ENCODE measurements at places on chromosomes 11 and 22.
A peak's percentile ranks its signal among the peaks of the same experiment; 100 is the strongest.

- DNase-seq = no peak
These were observed 17.6 kb downstream of the PATZ1 start for GRCh38 chr22:31328544-31328960.

GRCh38 chr22:42160830-42161696, 30.5 kb upstream of the CYP2D6 start:
- DNase-seq = no peak

DNA sequence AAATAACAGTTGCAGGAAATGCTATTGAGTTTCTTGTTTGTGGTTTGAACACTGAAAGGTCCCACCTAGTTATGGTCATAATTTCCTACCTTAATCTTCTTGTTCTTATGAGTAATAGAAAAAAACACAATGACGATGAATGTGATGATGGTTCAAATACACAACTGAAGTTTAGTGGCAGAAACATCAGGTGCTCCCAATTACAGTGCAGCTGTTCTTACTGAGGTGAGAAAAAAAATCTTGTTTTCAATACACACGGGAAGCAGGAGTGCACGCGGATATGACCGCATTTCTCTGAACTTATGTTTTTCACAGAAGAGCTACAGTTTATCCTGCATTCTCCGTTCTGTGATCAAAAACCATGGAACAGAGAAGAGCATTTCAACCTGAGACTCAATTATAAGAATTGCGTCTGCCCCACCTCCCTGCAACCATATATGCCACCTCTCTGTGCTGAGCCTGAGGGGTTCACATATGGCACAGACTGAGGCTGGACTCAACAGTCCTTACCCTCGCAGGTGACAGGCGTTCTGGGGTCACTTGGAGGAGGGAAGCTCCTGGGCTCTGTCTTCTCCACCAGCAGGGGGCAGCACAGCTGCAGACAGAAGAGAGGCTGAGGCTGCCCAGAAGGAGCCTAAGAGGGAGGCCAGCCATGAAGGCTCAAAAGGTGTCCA, 99.7 kb upstream of the IGLL5 start:
- peak; percentile 38 for DNase-seq

- no peak for DNase-seq
These were observed 145.8 kb upstream of the ARHGAP20 start for GRCh38 chr11:110857892-110858546.

DNA sequence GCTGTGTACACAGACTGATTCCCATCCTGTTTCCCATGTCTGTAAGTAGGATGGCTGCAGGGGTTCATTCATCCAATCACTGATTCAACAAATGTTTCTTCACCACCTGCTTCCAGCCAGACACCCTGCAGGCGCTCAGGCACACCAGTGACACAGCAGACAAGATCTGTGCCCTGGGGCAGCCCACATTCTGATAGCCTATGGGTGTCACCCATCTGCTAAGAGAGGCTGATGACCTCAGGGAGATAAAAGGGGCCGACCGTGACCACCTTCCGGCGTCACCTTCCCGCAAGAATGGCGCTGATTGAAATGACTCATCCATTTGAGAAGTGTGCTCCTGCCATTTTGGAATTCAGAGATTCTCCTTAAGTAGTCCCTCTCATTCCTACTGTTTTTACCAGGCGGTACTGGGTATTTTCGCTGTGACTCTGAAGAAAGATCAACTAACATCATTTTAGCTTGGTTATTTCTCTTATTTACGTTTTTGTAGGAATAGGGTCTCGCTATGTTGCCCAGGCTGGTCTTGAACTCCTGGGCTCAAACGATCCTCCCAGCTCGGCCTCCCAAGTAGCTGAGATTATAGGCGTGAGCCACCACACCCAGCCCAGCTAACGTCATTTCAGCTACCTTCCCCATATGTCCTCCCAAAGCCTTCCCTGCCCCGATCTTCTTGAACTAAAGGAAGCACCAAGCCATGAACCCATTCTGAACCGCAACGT, 73.2 kb upstream of the BID start:
- no peak for DNase-seq

GRCh38 chr11:119106564-119107537, at the start of gene C2CD2L:
Gene C2CD2L, plus strand, starts transcription at chr11:119107344. Its CDS starts 398 bp downstream, at chr11:119107742.
- peak; percentile 97 for DNase-seq

- DNase-seq = no peak
These were observed 28.0 kb upstream of the CYP2D6 start for GRCh38 chr22:42158456-42159132.

DNA sequence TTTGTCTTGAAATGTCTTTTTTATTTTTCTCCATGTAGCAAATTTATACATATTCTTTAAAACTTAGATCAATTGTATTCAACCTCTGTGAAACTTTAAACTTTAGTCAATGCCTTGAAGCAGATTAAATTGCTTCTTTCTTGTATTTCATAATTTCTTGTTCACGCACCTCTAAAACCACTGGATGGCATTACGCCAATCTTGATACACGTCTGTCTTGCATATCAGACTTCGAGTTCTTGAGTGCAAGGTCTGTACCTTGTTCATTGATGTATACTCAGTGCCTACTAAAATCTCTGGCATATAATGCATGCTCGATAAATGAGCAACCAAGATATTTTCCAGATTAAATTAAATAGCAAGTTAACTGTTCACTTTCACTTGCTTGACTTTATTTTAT, 236.8 kb downstream of the CASP12 start:
- DNase-seq = no peak

DNA sequence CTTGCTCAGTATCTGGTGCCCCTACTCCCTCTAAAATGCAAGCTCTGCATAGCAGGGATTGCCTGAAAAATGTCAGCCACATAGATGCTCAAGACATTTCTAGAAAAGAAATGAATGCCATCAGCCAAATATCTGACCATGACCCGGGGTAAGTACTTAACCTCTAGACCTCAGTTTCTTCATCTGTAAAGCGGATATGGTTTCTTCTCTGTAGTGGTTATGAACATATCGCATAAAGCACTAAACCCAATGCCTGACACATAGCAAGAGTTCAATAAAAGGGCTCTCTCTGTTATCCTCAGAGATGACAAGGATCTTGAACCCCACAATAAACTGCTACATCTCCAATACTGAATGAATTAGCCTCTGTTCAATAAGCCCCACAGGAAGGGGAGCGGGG, 122.6 kb downstream of the ABTB2 start:
- DNase-seq = no peak

DNA sequence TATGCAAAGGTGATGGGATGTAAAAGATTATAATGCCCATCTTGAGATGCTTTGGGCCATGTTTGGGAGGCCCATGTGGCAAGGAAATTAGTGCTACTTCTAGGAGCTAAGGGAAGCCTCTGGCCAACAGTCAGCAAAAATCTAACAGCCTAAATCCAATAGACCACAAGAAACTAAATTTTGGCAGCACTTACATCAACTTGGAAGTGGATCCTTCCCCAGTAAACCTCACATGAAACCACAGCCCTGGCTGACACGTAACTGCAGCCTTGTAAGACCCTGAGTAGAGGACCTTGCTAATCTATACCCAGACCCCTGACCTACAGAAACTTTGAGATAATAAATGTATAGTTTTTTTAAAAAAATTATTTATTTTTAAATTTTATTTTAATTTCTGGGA, 13.1 kb upstream of the GRK3 start:
- no peak for DNase-seq

DNA sequence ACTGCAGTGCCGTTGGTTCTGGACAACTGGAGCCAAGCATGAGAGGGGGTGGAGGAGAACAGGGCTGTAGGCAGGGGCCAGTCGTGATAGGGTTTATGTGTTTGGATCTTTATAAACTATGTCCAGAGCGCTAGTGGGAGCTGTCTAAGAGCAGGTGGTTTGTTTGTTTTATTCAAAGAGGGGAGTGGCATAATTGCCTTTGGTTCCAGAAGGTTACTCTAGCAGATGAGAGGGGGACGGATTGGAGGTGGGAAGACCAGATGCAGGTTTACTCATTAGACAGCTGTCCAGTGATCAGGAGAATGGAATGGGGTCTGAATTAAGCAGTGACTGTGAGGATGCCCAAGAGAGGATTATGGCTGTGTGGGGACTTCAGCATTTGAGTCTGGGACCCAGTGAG, 109.3 kb upstream of the TBCEL start:
- no peak for DNase-seq

DNA sequence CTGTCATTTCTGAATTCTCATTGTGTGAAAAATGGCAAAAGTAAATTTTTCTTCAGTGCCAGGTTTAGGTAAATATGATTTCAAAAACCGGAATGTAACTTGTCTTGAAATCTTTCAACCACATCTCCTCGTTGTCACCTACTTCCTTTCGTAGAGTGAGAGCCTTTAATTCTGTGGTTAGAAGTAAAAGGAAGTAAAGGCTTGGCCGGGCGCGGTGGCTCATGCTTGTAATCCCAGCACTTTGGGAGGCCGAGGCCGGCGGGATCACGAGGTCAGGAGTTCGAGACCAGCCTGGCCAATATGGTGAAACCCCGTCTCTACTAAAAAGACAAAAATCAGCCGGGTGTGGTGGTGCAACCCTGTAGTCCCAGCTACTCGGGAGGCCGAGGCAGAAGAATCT, 29.8 kb downstream of the SGSM3 start:
- no peak for DNase-seq

DNA sequence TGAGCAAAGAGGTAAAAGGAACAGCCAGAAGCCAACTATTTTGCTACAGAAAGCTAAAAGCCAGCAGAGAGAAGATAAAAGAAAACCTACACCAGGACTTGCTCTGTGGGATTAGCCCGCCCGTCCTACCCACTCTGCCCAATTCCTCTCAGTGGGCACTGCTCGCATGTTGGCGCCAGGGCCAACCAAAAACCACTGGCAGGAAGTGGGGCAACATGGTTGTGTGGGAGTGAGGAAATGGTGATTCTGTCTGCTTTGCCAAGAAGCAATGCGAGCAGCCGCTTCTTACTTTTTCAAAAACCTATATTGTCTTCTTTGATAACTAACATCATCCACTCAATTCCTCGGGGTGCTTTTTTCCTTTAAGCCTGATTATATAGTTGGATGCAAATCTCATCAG, 14.2 kb upstream of the APOA1 start:
- no peak for DNase-seq

- no peak for DNase-seq
These were observed 132.5 kb downstream of the ADAMTS15 start for GRCh38 chr11:130580891-130581492.

GRCh38 chr11:120590472-120590871, 78.9 kb downstream of the GRIK4 start:
- no peak for DNase-seq

DNA sequence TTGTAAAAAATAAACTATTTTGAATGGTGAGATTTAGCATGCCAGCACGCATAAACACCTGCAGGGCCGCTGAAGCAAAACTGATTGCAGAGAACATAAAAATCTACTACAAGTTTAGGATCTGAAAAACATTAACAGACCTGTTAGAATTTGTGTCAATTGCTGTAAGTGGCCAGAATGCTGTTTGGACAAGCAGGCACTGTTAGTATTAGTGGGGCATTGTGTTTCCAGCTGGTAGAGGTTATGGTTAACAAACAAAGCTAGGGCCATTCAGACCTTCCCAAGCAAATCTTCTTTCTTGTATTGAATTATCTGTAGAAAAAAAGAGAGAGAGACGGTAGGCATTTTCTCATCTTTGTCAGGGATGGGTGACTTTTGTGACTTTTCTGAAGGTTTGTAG, 57.6 kb upstream of the OLFML1 start:
- no peak for DNase-seq

GRCh38 chr22:35917651-35918050, 111.0 kb downstream of the RBFOX2 start:
- no peak for DNase-seq

- DNase-seq = no peak
These were observed 26.8 kb downstream of the TRIM44 start for GRCh38 chr11:35689081-35689996.

DNA sequence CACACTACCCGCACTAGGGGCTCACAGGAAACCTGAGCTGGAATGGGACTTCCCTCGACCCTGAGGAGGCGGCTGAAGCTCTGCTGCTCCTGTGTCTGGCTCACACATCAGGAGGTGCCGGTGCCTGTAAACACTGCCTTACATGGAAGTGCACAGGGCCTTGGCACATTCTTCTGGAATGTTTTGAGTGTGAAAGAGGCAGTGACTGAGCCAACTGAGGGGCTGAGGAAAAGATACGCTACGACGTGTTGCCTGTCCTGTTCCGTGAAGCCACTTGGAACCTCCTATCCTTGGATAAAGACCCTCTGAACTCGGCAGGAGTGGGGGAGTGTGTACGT, 10.5 kb downstream of the TXN2 start:
- DNase-seq = no peak

DNA sequence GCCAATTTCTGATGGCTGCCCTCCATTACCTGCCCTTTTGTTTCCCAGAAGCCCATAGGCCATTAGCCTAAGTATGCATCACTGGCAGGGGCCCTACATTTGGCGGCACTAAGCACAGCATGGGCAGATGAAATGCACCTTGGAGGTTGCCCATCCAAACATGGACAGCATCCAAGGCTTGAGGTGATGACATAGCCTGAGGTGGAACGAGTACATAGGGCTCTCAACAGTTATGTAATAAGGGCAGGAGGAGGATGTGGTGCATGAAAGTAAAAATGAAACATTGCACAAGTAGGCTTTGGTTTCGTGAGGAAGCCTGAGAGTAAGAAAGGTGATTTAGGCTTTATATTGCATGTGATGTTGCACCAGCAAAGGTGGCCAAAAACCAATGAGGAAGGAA, 148.1 kb downstream of the FAM76B start:
- no peak for DNase-seq

GRCh38 chr11:65826984-65827735, 6.6 kb upstream of the SNX32 start:
- no peak for DNase-seq

GRCh38 chr11:126680131-126680530, 320.4 kb downstream of the KIRREL3 start:
- no peak for DNase-seq

DNA sequence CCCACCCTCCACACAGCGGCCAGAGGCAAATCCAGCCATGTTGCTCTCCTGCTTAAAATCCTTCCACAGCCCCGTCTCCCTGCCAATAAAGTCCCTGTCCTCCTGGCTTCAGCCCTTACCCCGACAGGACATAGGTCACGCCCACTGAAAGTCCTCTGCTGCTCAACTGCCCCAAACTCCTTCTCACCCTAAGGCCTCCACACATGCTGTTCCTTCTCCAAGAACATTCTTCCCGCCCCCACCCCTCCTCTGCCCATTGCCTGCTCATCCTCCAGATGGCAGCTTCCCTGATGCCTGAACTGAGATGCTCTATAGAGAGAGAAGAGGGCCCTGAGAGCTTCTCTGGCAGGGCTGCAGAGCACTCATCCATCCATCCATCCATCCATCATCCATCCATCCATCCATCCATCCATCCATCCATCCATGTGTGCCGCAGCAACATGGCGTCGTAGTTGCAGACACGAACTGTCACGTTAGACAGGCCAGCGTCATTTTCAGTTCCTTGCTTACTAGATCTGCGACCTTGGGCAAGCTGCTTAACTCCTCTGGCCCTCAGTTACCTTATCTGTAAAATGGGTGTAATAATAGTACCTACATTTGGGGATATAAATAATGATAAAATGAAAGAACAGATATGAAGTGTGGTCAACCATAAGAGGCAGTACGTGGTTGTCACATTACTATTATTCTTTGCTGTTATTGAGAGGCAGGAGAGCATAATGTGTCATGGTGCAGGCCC, 9.4 kb downstream of the NPTXR start:
- DNase-seq = no peak
